NCI-H2081 (cell line): ENCODE measurements at places on chromosomes 2 and 18.

DNA sequence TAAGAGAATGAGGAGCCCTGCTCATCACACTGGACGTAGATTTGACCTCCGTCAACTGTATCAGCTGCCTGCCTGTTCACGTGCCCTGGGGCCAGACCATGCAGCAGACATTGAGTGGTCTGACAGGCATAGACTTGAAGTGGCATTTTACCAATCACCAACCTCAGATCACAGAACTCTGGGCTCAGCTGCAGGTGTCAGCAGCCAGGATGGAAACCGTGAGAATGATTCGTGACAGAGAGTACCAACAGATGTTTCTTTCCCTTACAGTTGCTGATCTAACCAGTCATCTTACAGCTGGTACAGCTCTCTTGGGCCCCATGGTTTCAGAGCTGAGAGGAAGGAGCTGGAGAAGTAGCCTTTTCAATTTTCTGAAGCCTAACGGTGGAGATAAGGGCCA lies 148.9 kb downstream of the EN1 start:
- DNase-seq: no peak

GRCh38 chr2:20108655-20109396 lies 57.4 kb upstream of the LAPTM4A start:
- DNase-seq: no peak

GRCh38 chr2:216179015-216179414 lies 69.9 kb downstream of the XRCC5 start:
- no peak for DNase-seq

GRCh38 chr2:25349397-25349796 lies 7.7 kb upstream of the DNMT3A start:
- DNase-seq: no peak

GRCh38 chr2:238921681-238922319 lies 73.9 kb downstream of the TWIST2 start:
- no peak for DNase-seq

DNA sequence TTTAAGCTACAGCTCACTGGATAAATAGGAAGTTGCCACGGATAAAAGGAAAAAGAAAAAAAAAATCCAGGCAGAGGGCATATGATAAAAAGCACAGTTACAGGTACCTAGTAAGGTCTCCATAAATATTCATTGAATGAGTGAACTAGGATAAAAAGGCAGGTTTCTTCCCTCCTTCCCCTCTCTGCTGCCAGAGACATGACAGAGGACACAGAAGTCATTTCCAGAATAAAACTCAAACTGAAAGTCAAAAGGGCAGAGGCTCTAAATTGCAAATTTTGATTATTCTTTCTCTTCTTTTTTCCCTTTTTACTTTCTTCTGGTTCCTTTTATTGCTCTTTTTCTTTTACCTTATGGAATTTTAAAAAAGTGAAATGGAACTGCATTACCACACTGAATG lies 7.7 kb downstream of the CD302 start:
- no peak for DNase-seq

DNA sequence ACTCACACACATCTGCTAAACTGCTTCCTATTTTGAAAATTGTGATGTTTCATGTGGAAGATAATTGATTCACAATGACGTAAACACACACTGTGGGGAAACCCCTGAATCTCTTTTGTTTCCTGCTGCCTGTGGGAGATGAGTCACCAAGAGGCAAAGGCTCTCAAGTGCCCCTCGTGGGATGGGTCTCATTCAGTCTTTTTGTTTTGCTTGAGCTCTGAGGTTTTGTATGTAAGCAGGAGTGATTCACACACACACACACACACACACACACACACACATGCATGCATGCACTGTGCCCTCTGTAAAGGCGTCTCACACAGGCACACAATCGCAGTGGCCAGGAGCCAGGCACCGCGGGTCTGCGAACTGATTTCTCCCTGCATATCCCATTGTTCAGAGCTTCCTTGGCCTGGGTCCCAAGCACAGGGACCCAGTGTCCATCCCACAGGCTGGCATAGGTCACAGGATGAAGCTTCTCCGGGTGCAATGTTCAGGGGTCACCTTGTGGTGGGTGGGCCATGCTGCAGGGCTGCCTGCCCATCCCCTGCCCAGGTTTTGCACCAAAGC lies 12.1 kb upstream of the ARHGEF4 start:
- no peak for DNase-seq

- DNase-seq: no peak
Measured at GRCh38 chr2:29880084-29880483, 41.3 kb downstream of the ALK start.

GRCh38 chr2:62741954-62742722 lies 36.6 kb downstream of the EHBP1 start:
- DNase-seq: no peak
